WTC11 (cell line): ENCODE measurements at places on chromosomes 3 and 15.

- DNase-seq: no peak
Measured at GRCh38 chr3:37640636-37641375, 220.9 kb upstream of the CTDSPL start.

GRCh38 chr3:197518881-197519421, 36.8 kb downstream of the BDH1 start:
- no peak for DNase-seq

DNA sequence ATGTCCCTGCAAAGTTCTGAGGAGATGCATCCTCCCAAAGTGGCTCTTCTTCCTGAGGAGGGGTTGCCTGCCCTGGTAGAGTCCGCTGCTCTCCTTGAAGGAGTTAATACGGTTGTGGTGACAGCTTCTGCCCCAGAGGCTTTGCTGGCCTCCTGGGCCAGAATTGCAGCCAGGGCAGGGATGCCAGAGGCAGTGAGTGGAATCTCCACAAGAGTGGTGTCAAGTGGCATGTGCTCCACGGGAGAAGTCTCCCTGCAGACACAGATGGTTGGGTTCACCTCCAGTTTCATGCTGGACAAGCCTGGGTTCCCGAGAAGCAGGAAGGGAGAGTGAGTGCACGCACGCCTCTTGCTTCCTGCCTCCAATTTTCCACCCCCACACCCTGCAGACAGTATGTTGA, 105.5 kb downstream of the SLC25A26 start:
- no peak for DNase-seq

DNA sequence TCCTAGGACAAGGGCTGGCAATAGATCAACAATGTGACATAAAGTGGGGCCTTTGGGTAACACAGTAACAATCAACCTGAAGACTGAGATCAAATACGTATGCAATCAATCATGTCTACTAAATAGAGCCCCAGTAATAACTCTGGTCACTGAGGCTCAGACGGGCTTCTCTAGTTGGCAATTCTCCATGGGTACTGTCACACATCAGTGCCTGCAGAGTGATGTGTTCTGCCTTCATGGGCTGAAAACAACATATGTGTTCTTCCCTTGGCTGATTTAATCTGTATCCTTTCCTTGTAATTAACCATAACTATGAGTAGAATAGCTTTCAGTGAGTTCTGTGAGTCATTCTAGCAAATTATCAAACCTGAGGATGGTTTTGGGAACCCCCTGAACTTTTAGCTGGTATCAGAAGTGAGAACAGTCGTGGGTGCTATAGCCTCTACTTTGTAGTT, 113.6 kb downstream of the TMCO5A start:
- DNase-seq: no peak

DNA sequence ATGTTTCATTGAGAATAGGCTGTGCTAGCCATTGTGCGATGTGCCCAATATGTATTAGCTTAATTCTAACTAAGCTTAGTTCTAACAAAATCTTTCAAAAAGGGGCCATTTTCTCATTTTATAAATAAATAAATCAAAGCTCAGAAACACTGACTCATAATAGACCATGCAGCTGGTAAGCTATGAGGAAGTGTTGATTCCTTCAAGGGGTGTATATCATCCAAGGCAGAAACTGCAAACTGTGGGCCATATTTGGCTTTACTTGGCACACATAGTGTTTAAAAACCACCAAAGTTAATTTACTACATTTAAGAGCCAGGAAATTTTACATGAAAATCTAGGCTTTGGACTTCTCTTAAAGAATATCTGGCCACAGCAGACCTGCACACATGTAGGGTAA, 136.5 kb downstream of the ZNF621 start:
- DNase-seq: no peak

GRCh38 chr15:80250614-80251427, 1.2 kb downstream of the CTXND1 start:
- DNase-seq: no peak

DNA sequence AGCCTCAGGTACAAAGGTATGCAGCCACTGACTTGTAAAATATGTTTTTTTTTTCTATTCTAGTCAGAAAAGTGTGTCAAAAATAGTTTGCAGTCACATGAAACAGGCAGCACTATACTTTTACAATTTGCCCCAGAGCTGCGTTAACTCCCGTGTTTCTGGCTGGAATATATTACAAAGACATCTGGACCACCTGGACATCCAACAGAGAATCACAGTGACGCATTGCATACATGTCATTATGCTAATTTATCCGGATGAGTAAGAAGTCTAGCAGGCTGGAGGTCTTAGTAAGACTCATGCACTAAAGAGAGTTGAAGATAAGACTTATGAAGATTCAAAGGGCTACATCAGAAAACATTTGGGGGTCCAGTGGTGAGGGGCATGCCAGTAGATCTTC, 39.2 kb upstream of the STRIT1 start:
- no peak for DNase-seq

DNA sequence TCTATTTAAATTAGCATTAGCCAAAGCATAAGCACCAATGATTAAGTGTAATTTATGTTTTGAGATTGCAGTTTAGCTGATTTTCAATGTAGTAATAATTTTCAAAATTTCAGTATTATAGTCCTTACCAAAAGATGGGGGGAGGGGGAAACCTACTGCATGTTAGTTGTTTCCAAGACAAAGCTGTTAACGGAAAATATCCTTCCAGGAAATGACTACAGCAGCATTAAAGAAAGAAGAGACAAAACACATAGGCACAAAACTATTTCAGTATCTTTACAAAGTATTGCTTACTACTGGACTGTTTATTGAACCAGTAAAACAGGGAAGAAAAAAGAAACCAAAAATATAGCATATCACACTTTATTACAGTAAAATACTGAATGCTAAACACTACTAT, 10.5 kb downstream of the BNIP2 start:
- no peak for DNase-seq
